ENCODE measurements at places on chromosomes 5 and 9.

GRCh38 chr9:89218040-89218928 lies 39.7 kb upstream of the SHC3 start:
- no peak for DNase-seq

DNA sequence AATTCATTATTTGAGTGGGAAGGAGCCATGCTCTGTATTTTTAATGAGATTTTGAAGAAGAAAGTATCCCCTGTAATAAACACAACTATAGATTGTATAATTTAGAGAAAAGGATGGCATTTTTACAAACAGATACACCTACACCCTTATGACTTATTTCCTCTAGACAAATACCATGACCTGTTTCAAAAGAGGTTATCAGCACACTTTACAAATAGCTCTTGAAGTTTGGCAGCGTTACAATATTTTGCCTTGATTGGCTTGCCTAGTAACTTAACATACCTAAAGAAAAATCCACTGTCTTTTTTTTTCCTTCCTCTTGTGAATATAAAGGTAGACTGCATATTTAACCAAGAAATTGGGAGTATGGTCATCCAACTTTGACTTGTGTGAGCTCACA lies 28.5 kb upstream of the CETN3 start:
- DNase-seq: peak; percentile 47

- DNase-seq: peak; percentile 86
These were observed 38.6 kb downstream of the EXOSC2 start for GRCh38 chr9:130732136-130732535.

DNA sequence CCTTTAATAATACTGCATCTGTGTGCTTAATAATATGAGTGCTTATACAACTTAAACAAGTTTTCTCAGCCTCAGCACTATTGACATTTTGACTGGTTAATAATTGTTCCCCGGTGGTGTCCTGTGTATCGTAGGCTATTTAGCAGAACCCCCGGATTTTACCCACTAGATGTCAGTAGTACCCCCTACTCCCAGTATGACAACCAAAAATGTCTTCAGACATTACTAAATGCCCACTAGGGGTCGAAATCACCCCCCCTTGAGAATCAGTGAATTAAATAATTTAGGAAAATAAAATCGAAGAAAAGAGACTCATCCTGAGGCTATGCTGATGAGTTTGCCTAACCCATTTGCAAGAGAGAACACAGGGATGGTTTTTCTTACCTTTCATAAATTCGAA lies 166.3 kb downstream of the ATP10B start:
- no peak for DNase-seq

- DNase-seq: no peak
These were observed 48.2 kb downstream of the GABBR2 start for GRCh38 chr9:98660541-98660940.

DNA sequence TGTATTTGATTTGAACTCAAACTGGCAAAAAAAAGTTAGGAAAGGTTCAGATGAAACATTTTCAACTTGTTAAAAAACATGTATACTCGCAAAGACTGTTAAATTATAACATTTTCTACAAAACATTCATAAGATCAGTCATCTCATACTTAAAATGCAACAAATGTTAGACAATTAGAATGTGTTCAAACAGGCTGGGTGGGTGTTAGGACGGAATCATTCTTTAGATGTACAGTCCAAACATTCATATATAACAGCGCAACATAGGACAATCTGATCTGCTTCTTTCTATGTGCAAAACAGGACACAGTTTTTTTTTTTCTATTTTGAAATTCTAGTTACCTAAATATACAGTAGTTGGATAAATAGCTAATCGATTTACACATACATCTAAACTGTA lies 22.2 kb downstream of the IL4 start:
- no peak for DNase-seq

- DNase-seq: no peak
These were observed 17.8 kb upstream of the TRAF1 start for GRCh38 chr9:120944434-120944843.

DNA sequence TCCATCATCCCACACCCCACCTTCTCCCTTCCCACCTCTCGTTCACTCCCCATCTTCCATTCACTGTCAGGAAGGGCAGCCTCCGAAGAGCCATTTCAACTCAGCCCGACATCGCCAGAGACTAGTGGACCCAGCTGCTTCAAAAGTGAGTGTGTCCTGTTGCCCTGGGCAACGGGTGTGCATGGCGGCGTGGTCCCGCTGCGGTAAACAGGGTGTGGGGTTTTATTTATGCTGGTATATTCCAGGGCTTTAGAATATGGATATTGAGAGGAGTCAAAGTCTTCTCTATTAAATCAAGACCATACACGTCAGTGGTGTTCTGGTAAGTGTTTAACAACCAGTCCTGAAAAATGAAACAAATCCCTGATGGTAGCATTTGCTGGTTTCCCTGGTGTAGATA lies 274.5 kb downstream of the MAST4 start:
- no peak for DNase-seq

DNA sequence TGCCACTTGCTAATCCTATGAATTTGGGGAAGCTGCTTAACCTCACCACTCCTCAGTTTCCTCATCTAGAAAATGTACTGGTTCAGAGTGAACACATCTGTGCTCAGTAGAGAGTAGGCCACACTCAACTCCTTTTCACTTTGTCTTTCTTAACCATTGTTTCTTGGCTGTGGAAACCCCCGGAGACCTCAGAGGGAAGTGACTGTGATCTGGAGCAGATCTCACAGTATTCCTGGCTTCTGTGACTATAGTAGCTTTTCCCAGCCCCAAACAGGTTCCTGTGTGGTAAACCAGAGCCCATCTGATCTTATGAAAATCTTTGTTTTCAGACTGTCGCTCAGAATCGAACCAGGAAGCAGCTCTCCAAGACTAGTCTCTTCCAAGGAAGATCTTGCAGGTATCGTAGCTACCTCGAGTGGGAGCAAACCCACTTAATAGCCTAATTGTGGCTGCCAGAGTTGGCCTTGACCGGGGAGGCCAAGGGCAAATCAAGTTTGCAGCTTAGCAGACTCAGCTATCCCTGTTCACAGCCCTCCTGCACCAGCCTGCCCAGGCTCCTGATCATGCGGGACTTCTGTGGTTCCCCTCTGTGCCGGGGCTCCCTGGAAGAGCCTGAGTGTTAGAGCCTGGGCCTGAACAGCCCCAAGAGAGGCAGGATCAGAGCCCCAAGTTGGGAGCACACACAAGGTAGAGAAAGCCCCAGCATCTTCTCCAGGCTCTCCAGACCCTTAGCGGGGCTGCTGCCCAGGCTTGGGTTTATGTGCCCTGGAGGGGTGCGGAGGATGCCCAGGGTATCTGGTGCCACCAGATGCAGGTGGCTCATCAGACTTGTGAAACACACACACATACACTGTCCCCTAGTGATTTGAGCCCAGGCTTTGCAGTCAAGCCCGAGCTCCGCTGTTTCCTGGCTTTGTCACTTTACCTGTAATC lies 52.2 kb upstream of the ANGPTL2 start:
- no peak for DNase-seq

DNA sequence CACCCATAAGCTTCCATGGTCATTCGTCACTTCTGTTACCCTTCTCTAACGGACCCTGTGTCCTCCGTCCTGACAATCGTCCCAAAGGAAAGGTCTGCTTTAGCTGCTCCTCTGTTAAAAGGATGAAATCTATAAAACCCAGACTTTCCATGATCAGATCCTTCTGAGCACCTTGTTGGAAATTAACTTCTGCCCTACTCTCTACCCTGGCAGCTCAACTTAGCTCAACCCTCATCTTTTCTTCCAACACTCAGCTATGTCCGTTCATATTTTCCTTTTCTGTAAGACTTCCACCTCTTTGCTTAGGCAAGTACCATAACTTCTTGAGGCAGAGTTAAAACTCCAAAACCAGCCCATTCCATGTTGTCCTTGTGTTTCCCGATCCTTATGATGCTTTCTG lies 205.4 kb downstream of the SPATA31A6 start:
- no peak for DNase-seq

DNA sequence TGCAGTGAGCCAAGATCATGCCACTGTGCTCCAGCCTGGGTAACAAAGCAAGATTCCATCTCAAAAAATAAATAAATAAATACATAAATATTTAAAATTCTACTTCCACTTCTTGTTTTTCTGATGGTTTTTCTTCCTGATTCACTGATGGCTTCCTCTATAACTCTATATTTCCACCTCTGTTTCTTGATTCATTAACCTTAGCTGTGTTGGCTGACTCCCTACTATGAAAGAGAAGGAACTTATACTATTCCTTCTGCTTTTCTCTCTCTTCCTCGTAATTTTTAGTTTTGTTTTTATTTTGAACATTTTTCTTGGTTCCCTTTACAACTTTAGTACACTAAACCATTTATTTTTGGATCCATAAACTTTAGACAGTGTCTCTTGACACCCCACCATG lies 103.5 kb downstream of the MAMDC2 start:
- no peak for DNase-seq

- no peak for DNase-seq
These were observed 117.7 kb downstream of the MARCHF3 start for GRCh38 chr5:126912616-126913200.

GRCh38 chr9:127522727-127523126 lies 71.4 kb downstream of the LRSAM1 start:
- DNase-seq: no peak

GRCh38 chr9:37913480-37914153 lies 9.7 kb upstream of the SLC25A51 start:
- peak; percentile 59 for DNase-seq

- no peak for DNase-seq
These were observed 658.8 kb downstream of the ACTL7B start for GRCh38 chr9:108197008-108197365.

- no peak for DNase-seq
These were observed 364.2 kb downstream of the OSTF1 start for GRCh38 chr9:75452512-75452911.

- DNase-seq: no peak
These were observed 17.0 kb downstream of the MSX2 start for GRCh38 chr5:174741352-174741751.

- no peak for DNase-seq
These were observed 17.0 kb downstream of the LARS1 start for GRCh38 chr5:146165460-146165859.

- DNase-seq: no peak
These were observed 221.0 kb downstream of the ESM1 start for GRCh38 chr5:54764102-54765090.

GRCh38 chr9:133184971-133185370 lies 21.3 kb upstream of the GBGT1 start:
- peak; percentile 66 for DNase-seq

GRCh38 chr5:141330299-141331080 lies at the start of gene PCDHGA1:
TSS of gene PCDHGA1 (plus strand) at chr5:141330514.
- DNase-seq: no peak
